ENCODE measurements at places on chromosomes 3 and 15. TPM values are rescaled to one million over a fixed set of nuclear protein-coding genes. Genes with fewer than 3 reads are reported as not detected.

- DNase-seq = no peak
Observed at GRCh38 chr3:47407237-47407636, 26.4 kb downstream of the PTPN23 start.

- DNase-seq = no peak
Observed at GRCh38 chr3:58948018-58948417, 101.8 kb downstream of the CFAP20DC start.

- DNase-seq = no peak
Observed at GRCh38 chr3:76026379-76026778, 241.0 kb upstream of the ZNF717 start.

GRCh38 chr3:37301980-37302708 lies 127.8 kb upstream of the LRRFIP2 start:
- no peak for DNase-seq

DNA sequence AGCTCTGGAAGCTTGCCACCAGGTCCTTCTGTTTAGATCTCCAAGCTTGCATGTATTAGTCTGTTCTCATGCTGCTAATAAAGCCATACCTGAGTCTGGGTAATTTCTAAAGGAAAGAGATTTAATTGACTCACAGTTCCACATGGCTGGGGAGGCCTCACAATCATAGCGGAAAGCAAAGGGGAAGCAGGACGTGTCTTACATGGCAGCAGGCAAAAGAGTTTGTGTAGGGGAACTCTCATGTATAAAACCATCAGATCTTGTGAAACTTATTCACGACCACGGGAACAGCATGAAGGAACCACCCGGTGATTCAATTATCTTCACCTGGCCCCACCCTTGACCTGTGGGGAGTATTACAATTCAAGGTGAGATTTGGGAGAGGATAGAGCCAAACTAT lies 147.0 kb upstream of the PROK2 start:
- DNase-seq = no peak

- no peak for DNase-seq
Observed at GRCh38 chr3:176562331-176562730, 635.0 kb downstream of the TBL1XR1 start.

DNA sequence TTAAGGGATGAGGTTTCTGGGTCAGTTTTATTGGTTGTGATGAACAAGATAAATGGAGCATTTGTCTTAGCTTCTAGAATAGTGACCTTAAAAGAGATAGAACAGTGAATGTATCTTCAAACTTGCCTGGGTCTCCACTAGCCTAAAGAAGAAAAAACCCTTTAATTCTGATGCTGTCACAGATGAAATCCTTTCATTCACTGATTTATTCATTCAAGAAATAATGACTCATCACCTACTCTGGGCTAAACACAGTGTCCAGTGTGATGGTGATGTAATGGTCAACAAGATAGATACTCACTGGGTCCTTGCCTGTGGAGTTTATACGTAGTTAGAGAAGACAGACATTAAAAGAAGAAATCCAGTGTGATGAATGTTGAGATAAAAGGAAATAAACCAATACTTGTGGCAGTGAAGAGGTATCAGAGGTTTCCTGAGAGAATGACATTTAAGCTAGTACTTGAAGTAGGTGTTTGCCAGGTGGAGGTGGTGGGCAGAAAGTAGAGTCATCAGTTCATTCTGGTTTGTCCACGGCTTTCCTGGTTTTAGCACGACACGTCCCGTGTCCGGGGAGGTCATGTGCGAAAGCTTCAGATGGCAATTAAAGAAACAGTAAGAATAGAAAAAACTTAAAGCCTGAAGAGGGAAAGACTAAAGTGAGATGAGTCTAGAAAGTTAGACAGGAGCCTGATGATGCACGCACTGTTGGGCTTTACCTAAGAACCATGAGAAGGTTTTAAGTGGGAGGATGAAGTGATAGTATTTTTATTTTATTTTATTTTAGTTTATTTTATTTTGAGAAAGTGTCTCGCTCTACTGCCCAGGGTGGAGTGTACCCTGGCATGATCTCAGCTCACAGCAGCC lies 18.5 kb downstream of the PAK2 start:
- DNase-seq = no peak

- no peak for DNase-seq
Observed at GRCh38 chr3:108376026-108376425, 79.7 kb downstream of the HHLA2 start.

GRCh38 chr3:194773771-194774455 lies 88.2 kb downstream of the FAM43A start:
- DNase-seq = no peak

The MYZAP gene
- total RNA-seq = 0.20 TPM

The ERICH6 gene
- total RNA-seq = not detected

The ICE2 gene
- total RNA-seq = 76.1 TPM

The COMMD4 gene
- total RNA-seq = 122 TPM
